Body of pancreas (tissue), 4 donors: ENCODE measurements at places on chromosomes 7 and 10. TPM values are rescaled to one million over a fixed set of nuclear protein-coding genes. Genes with fewer than 3 reads are reported as not detected.

DNA sequence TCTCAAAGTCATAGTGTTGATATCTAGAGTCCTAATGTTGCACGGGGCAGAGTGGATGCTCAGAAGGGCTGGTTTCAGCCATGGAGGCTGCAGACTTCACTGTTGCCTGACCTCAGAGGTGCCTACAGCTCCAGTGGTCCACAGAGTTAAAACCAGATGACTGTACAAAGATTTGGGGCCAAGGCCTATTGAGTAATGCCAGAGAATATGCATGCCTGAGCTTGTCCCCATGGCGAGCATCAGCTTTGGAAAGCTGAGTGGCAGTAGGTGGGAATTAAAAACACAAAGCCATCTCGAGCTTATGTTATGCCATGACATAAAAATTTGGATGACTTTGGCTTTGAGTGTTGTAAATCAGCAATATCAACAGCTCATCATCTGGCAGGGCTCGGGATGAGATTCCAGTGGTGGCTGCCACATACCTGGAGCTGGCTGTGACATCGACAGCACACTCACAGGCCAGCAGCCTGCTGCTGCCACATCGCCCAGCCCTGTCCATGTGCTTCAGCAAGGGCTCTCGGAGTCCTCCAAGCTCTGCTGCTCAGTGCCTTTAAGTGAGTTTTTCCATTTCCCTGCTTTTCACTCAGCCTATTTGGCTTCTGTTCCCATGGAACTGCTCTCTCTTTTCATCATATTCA, 379.6 kb downstream of the TNS3 start:
- no peak overlapping the region for H3K4me3 ChIP-seq
- no peaks in the 10 kb centered on the region for H3K36me3 ChIP-seq
- H3K27ac ChIP-seq, result no peak overlapping the region
- no peaks in the 10 kb centered on the region for H3K4me1 ChIP-seq

GRCh38 chr7:30907527-30908267, 4.0 kb upstream of the AQP1 start:
- H3K4me3 ChIP-seq, result no peak overlapping the region
- peaks cover 83% of the 10 kb centered on the region for H3K4me1 ChIP-seq
- DNase-seq, result peak; percentile 58
- H3K27me3 ChIP-seq, result no peaks in the 10 kb centered on the region
- no peak overlapping the region for H3K27ac ChIP-seq

DNA sequence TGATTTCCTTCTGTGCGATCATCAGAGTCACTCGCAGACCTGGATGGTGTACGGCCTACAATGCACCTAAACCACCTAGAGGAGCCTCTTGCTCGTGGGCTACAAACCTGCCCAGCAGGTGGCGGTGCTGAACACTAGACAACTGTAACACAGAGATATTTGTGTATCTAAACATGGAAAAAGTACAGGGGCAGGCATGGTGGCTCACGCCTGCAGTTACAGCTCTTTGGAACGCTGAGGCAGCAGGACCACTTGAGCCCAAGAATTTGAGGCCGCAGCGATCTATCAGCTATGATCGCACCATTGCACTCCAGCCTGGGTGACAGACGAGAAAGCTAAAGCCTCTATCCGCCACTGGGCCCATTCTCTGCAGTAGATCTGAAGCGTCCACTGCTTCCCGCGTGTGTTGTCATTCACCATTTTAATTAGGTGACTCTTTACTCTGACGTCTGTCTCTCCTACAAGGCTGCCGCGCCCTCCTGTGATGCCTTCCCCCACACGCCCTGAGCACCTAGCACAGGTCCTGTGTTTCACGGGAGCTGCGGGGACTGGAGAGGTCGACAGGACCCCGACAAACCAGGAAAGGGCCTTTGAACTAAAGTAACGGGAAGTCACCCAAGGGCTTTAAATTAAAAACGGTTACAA, 774 bp downstream of the TUBGCP2 start:
- peak overlapping the region; percentile 63 for H3K4me3 ChIP-seq
- no peaks in the 10 kb centered on the region for H3K27me3 ChIP-seq
- peak overlapping the region; percentile 91 for H3K27ac ChIP-seq

DNA sequence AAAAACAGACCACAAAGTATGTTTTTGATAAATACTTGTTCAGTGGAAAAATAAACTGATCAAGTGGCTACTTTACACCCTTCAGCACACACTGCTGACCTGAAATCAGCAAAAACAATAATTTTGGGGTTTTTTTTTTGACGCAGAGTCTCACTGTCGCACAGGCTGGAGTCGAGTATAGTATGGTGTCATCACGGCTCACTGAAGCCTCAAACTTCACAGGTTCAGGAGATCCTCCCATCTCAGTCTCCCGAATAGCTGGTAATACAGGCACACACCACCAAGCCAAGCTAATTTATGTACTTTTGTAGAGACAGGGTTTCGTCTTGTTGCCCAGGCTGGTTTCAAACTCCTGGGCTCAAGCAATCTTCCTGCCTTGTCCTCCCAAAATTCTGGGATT, 30.6 kb downstream of the TARP start:
- H3K4me3 ChIP-seq, result no peak overlapping the region
- no peak overlapping the region for H3K27ac ChIP-seq
- no peaks in the 10 kb centered on the region for H3K36me3 ChIP-seq
- no peak for DNase-seq

GRCh38 chr7:82757-83155, 109.6 kb upstream of the FAM20C start:
- H3K4me3 ChIP-seq, result no peak overlapping the region
- no peaks in the 10 kb centered on the region for H3K27me3 ChIP-seq
- H3K4me1 ChIP-seq, result peaks cover 7% of the 10 kb centered on the region
- H3K27ac ChIP-seq, result no peak overlapping the region
- no peaks in the 10 kb centered on the region for H3K36me3 ChIP-seq

DNA sequence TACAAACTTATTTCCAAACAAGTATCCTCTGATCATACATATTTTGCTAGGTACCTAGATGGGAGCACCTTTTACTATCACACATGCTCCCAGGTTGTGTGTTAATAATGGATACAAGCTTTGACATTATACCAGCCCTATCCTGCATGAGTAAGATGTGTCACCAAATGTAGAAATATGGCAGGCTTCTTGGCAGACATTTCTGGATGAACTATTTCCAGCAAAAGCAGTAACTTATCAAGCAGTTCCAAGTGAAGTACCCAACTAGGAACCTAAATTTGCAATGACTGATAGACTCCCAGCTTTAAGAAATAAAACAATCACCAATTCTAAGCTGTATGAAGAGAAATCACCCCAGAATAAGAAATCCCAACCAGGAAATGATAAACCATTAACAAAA, 103.7 kb upstream of the TMEM72 start:
- peaks cover 49% of the 10 kb centered on the region for H3K4me1 ChIP-seq
- H3K4me3 ChIP-seq, result no peak overlapping the region
- H3K36me3 ChIP-seq, result no peaks in the 10 kb centered on the region

Gene BAMBI
- total RNA-seq, result 26.0 TPM
